ENCODE measurements at places on chromosomes 1 and 21. TPM values are rescaled to one million over a fixed set of nuclear protein-coding genes. Genes with fewer than 3 reads are reported as not detected.

FCRL2 gene
- total RNA-seq, result 0.20 TPM

CELA3A gene
- not detected for total RNA-seq

TRIM58 gene
- 13.9 TPM for total RNA-seq

TNNI3K gene
- 4.1 TPM for total RNA-seq

RBM11 gene
- 6.0 TPM for total RNA-seq

DNA sequence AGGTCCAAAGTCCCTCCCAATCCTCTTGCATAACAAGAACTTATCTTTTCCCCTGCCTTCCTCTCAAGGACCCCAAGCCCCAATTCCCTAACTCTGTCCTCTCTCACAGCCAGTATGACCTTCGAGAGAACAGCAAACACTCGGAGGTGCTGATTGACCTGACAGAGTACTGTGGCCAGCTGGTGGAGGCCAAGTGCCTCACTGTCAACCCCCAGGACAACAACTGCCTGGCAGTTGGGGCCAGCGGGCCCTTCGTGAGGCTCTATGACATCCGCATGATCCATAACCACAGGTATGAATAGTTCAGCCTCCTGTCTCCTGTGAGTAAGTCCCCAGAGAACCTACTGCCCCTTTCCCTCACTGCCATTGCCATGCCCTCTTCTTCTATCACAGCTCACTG, 29.9 kb upstream of the TMEM222 start:
- no peak overlapping the region for H3K27ac ChIP-seq
- no peaks in the 10 kb centered on the region for H3K27me3 ChIP-seq
- H3K4me1 ChIP-seq, result peaks cover 4% of the 10 kb centered on the region
- H3K4me3 ChIP-seq, result no peak overlapping the region
- no peak for DNase-seq

- no peaks in the 10 kb centered on the region for H3K36me3 ChIP-seq
- no peak overlapping the region for H3K27ac ChIP-seq
- H3K4me1 ChIP-seq, result no peaks in the 10 kb centered on the region
- no peak overlapping the region for H3K4me3 ChIP-seq
- H3K27me3 ChIP-seq, result no peaks in the 10 kb centered on the region
Measured at GRCh38 chr1:227234998-227235405, 83.3 kb downstream of the CDC42BPA start.

- H3K4me3 ChIP-seq, result no peak overlapping the region
- peaks cover 26% of the 10 kb centered on the region for H3K4me1 ChIP-seq
- no peaks in the 10 kb centered on the region for H3K27me3 ChIP-seq
- peak overlapping the region; percentile 43 for H3K27ac ChIP-seq
- H3K36me3 ChIP-seq, result peaks cover 4% of the 10 kb centered on the region
Measured at GRCh38 chr1:12475101-12475500, 142.9 kb downstream of the DHRS3 start.

GRCh38 chr1:109628540-109629321, 9.1 kb downstream of the AMPD2 start:
- peaks cover 43% of the 10 kb centered on the region for H3K4me1 ChIP-seq
- DNase-seq, result no peak
- H3K27ac ChIP-seq, result no peak overlapping the region
- H3K36me3 ChIP-seq, result peaks cover 88% of the 10 kb centered on the region
- H3K27me3 ChIP-seq, result no peaks in the 10 kb centered on the region
- no peak overlapping the region for H3K4me3 ChIP-seq

GRCh38 chr21:37372951-37373350, 6.4 kb downstream of the DYRK1A start:
- no peaks in the 10 kb centered on the region for H3K27me3 ChIP-seq
- H3K27ac ChIP-seq, result no peak overlapping the region
- H3K36me3 ChIP-seq, result no peaks in the 10 kb centered on the region
- H3K4me1 ChIP-seq, result peaks cover 2% of the 10 kb centered on the region
- H3K4me3 ChIP-seq, result no peak overlapping the region
- no peak for DNase-seq

DNA sequence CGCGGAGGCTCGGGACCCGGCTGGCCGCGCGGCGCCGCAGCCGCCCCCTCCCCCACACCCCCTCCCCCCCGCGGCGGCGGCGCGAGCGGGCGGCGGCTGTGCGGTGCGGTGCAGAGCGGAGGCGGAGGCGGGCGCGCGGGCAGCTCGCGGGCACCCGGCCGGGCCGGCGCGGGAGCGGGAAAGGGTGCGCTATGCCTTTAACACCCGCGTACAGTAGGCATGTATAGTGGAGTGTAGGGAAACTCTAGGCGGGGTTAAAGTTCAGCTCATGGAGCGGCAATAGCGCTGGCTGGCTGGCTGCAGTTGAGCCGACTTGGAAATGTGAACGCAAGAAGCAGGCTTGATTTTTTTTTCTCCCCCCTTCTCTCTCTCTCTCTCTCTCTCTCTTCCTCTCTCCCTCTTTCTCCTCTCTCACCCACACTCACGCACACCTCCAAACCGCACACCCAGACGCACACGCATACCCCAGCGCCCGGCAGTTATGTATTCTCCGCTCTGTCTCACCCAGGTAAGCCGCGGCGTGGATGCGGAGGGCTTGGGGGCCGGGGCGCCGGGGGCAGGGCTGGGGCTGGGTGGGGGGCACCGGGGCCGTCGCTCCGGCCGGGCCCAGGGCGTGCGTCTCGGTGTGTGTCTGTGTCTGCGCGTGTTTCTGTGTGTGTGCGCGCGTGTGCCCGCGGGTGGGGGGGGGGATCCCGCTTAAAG, at the start of gene NFIA:
TSS of gene NFIA (plus strand) at position 251 of the 702 bp plus-strand sequence.
- H3K4me3 ChIP-seq, result peak within 1 kb of the TSS; percentile 83
- DNase-seq, result no peak
- peak within 1 kb of the TSS; percentile 95 for H3K27ac ChIP-seq
- H3K27me3 ChIP-seq, result no peaks in the 10 kb centered on the region
- H3K4me1 ChIP-seq, result peaks cover 15% of the 10 kb centered on the region

DNA sequence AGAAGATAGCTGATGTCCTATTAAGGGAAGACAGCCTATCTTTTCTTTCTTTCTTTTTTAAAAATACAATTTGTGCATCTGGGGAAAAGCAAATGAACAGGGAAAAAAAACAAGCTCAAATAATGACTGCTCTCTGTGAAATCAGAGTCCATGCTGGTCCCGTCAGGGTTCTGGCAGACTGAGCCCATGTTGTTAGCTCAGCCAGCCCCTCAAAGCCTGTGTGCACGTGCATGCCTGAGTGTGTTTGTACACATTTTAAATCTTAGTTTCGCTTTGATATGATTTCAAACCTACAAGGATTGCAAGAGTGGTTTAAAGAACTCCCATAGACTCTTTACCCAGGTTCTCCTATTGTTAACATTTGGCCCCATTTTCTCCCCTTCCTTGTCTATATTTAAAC, 231.8 kb upstream of the GREM2 start:
- H3K4me3 ChIP-seq, result no peak overlapping the region
- H3K4me1 ChIP-seq, result no peaks in the 10 kb centered on the region
- DNase-seq, result no peak
- no peaks in the 10 kb centered on the region for H3K27me3 ChIP-seq
- H3K27ac ChIP-seq, result no peak overlapping the region
- H3K36me3 ChIP-seq, result no peaks in the 10 kb centered on the region

Data from spinal cord (tissue), 10 donors.